ENCODE measurements at places on chromosomes 3 and 15.
A peak's percentile ranks its signal among the peaks of the same experiment; 100 is the strongest.

GRCh38 chr15:95210436-95210981 is 979.1 kb downstream of the MCTP2 start:
- DNase-seq: no peak

DNA sequence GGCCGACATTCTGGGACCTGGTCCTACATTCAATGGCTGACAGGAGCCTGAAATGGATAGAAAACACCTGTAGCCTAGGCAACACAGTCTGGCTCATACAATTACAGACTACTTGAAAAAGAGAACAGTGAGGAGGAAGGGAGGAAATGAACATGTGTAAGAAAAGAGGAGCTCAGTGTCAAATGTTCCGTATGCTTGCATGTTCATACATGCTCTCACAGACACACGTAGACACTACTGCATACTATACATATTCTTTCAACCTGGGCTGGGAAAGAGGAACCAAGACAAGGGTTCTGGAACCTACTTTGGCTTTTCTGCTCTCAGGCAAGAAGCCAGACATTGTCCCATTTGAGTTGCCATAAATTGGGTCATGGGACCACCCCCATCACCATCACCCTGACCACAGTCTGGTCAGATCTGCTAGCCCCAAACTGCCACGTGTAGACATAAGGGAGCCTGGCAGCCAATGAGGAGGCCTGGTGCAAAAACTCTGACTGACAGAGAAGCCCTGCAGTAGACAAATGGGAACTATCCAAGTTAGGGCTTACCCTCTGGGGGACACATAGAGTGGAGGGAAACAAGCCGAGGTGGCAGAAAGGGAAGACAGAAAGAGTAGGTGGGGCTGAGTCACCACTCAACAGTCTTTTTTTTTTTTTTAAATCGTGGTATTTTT is 310.0 kb downstream of the SHQ1 start:
- no peak for DNase-seq

GRCh38 chr3:116929505-116930222 is 220.1 kb downstream of the TUSC7 start:
- DNase-seq: no peak

DNA sequence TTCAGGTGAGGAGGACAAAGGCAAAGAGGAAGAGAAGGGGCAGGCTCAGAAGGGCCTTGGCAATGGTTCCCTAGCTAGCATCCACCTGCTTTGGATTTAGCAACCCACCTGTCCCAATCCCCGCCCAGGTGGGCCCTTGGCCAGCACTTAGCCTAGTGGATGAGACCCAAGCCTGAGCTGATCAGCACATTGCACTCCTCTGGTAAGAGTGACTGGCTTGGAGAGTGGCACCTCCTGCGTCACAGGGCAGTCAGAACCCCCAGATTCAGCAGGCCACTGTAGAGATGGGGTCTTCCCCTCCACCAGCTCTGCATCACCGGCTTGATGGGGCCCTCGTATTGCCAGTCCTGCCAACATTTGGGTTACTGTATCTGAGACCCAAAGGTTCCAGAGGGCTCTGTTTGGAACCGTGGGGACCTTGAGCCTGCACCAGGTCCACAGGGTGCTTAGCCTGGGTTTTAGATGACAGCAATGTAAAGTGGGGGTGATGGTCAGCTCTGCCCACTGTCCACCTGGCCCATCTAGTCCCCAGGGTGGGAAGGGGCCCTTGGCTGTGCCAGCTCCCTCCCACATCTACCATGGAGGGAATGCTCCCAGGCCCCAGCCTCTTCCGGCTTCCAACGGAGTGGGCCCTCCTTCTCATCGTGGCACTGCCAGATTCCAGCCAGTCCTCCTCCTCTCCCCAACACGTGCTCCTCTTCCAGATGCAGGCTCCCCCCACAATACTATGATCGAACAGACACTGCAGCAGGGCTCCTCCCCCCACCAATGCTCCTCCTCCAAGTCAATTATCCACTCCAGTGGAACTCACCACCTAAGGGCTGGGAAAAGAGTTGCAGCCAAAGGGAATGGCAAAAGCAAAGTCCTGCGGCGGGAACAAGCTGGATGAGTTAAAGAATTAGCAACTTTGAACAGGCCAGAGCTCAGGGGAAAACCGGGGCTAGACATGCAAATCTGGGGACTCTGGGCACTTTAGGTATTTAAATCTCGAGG is 45.7 kb downstream of the LHFPL4 start:
- DNase-seq: no peak

DNA sequence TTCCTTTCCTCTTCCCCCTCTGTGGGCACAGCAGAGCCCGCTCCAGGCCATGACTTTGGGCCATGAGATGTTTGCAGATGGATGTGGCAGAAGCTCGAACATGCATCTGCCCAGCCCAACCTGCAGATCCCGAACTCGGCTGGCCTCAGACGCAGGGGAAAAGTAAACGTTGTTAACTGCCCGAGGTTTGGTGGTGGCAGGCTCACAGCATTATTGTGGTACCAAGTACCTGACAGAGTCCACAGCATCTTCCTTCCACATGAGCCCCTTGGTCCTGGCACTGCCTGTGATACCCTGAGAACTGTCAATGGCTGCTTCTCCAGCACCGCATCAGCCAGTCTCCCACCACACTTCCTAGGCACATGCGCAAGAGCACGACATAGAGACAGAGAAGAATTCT is 424.3 kb downstream of the OCA2 start:
- peak; percentile 38 for DNase-seq

- DNase-seq: no peak
These were observed 1.3 kb downstream of the ELL3 start for GRCh38 chr15:43775411-43775965.

DNA sequence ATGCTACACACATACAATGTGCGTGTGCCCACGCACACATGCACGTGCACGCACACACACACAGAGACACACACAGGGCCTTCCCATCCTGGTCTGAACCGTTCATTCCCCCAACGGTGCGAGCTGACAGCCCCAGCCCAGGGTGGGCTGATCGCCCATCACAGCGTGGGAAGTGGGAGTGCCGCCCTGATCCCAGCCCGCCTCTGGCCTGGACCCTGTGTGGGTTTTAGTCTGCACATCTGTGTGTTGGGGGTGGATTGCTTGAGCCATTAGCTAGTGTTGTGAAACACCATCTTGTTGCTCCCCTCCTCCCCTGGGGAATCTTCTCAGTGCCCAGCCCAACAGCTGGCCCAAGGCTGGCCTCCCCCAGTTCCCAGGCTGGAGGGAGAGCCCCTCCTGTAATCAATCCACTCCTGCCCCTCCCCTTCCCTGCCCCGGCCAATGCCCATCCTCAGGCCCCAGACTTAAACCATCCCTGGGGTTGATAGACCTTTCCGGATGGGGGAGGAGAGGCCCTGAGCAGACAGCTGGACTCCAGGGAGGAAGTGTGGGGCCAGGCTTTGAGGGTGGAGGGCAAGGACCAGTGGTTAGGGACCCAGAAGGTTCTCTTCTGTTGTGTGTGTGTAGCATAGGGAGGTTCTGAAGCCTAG is 8.3 kb downstream of the SEMA3G start:
- no peak for DNase-seq

- no peak for DNase-seq
These were observed 2.6 kb downstream of the SLITRK3 start for GRCh38 chr3:165193366-165194254.

DNA sequence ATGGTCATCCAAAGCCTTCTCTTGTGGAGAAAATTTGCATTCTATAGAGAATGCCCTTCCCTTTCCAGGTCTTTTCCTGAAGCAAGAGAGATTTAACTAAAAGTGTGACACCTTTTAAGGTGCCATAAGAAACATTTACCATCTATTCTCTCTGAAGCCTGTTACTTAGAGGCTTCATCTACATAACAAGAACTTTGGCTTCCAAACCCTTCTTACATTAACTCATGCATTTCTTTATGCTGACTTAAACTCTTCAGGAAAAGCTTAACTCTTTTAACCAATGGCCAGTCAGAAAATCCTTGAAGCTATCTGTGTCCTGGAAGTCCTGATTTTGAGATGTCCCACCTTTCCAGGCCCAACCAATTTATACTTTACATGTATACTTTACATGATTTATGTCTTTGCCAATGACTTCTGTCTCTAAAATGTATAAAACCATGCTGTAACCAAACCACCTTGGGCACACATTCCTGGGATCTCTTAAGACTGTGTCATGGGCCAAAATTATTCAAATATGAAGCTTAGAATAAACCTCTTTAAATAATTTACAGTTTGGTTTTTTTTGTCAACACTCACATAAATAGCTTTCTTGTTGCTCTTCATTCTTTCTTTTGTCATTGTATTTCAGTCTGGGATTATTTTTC is 472.6 kb upstream of the NECTIN3 start:
- no peak for DNase-seq

GRCh38 chr3:107797586-107797985 is 274.8 kb downstream of the BBX start:
- no peak for DNase-seq

DNA sequence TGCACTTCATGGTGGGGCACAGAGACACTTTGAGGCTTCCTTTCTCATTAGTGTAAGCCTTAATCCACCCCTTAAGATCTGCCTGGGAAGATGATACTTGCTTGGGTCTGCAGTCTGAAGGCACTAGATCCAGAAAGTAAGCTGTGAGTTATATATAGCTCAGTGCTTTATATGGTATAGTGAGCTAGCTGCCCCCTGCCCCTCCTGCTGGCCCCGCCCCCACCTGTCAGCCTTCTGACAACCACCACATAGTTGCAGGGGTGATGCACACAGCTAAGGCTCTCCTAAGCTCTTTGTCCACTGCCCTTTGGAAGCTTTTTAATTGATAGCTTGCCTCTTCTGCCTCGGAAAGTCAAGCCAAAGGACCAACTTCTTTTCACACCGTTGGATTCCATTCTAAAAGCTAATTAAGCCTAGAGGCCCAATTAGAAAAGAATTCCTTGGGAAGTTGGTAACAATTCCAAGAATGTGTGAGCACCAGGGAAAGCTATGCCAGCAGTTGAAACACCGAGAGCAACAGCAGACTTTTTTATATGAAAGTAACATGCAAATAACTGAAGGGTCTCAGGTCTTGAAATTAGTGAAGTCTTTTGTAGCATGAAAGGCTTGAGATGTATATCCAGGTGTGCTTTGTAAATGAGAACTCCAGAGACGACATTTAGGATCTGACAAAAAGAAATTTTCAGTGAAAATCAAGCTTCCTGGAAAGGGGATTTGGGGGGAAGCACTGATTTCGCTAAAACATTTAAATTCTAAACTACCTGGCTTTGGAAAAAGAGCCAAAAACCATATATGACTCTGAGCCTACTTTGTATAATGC is 2.3 kb downstream of the TPM1 start:
- no peak for DNase-seq

GRCh38 chr15:80211976-80212375 is 40.0 kb downstream of the CTXND1 start:
- no peak for DNase-seq

DNA sequence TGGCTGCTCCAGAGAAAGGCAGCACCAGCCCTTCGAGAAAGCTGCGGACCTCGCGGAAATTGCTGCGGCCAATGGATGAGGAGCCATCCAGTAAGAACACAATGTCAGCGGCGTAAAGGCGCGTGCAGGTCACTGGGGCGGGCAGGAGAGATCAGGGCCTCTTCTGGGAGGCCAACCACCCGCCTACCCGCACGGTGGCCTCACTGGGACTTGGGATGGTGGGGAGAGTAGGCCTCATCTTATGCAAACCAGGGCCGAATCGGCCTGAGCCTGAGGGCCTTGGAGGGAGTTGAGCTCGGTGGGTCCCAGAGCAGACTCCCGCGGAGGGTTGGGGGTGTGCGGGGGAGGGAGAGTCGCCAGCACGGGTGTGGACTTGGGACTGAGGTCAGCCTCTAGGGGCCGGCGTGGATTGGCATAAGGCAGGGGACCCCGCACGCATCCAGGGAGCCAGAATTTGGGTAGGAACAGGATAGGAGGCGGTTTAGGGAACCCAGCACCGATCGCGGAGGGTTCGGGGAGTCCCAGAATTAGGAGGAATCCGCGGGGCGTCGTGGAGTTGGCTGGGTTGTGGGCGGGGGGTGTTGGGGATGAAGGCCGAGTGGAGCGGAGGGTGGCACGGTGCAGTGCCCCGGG is 596 bp downstream of the COL7A1 start:
- no peak for DNase-seq

- no peak for DNase-seq
These were observed 15.0 kb downstream of the EPHB1 start for GRCh38 chr3:134810052-134810435.

GRCh38 chr3:40741729-40742128 is 217.0 kb downstream of the ZNF621 start:
- DNase-seq: no peak

DNA sequence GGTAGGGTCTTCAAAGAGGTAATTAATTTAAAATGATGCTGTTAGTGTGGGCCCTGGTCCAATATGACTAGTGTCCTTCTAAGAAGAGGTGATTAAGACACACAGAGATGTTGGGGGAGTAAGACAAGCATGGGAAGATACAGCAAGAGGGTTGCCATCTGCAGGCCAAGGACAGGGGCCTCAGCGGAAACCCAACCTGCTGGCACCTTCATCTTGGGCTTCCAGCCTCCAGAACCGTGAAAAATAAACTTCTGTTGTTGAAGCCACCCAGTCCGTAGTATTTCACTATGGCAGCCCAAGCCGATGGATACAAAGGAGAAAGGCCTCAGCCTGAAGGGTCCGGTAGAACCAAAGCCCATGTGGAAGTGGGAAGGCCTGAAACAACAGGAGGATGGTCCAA is 161.7 kb upstream of the UBE2E1 start:
- no peak for DNase-seq

GRCh38 chr15:48191574-48192225 is at the start of gene CTXN2:
CTXN2 (plus strand) TSS chr15:48191665; CDS start chr15:48201301, 9,636 bp downstream.
- no peak for DNase-seq

- no peak for DNase-seq
These were observed 14.2 kb upstream of the TSEN2 start for GRCh38 chr3:12470111-12470510.

GRCh38 chr3:81874738-81875137 is 113.3 kb upstream of the GBE1 start:
- no peak for DNase-seq

- DNase-seq: no peak
These were observed 32.3 kb upstream of the CCR2 start for GRCh38 chr3:46321461-46322104.

DNA sequence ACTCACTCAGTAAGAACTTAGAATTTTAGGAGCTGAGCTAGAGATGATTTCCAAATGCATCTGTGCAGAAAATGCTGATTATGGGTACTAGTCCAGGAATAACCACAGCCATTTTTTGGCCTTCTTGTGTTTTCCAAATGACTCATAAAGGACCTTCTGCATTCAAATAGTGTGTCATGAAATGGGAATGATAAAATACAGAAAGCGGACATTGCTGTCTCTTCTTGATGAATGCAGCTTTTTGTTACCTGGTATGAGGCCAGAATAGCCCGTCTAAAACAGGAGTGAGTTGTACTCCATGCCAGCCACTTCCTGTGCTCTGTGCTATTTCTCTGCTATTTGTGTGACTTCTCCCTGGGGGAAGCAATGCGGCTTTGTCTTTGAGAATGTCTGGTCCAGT is 20.5 kb upstream of the FRMD5 start:
- no peak for DNase-seq

GRCh38 chr3:55728461-55729100 is 241.5 kb upstream of the WNT5A start:
- DNase-seq: no peak

DNA sequence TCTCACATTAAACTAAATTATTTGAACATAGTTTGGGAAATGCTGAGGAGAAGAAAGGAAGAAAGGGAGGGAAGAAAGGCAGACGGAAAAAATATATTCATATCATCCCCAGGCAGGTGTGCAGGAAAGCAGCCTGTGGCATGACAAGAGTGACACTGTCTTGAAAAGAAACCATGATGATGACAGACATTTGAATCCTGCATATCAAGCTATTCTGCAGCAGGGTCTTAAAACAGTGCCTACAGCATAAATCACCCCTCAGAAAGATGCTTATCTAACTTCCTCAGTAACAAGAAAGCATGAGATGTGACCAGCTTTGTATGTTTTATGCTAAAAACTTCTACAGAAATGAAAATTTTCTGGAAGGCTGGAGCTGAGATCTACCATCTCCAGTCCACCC is 144.5 kb upstream of the GRM7 start:
- DNase-seq: no peak
